Heart left ventricle (tissue), 16 donors: ENCODE measurements at places on chromosomes 3 and 15.

GRCh38 chr3:149466192-149466591 is 8.3 kb upstream of the TM4SF4 start:
- DNase-seq: peak; percentile 41

- DNase-seq: no peak
Observed at GRCh38 chr3:39166932-39167532, 13.6 kb upstream of the CSRNP1 start.

DNA sequence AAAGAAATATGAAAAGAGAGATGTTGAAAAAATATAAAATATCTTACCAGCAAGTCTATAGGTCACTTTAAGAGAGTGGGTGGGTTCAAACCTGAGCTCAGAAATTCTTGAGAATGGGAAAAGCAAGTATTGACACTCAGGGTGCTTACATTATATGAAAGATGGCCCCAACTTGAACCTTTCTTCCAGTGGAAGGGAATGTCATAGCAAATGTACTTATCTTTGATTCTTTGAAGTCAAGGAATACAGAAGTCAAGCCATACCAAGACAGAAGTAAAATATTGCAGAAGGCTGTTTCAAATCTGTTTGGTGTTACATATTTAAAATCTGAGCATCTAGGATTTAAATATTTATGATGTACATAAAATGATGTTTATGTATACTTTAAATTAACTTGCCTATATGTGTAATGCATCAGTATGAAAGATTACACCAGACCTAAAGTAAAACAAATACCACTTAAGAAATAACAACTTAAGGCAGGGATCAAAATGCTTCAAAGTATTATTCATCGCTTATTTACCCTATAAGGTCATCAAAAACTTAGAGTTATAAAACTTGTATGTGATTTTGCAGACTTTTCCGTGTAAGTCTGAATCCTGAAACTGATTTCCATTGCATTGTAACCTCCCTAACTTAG is 8.7 kb downstream of the MME start:
- DNase-seq: no peak

DNA sequence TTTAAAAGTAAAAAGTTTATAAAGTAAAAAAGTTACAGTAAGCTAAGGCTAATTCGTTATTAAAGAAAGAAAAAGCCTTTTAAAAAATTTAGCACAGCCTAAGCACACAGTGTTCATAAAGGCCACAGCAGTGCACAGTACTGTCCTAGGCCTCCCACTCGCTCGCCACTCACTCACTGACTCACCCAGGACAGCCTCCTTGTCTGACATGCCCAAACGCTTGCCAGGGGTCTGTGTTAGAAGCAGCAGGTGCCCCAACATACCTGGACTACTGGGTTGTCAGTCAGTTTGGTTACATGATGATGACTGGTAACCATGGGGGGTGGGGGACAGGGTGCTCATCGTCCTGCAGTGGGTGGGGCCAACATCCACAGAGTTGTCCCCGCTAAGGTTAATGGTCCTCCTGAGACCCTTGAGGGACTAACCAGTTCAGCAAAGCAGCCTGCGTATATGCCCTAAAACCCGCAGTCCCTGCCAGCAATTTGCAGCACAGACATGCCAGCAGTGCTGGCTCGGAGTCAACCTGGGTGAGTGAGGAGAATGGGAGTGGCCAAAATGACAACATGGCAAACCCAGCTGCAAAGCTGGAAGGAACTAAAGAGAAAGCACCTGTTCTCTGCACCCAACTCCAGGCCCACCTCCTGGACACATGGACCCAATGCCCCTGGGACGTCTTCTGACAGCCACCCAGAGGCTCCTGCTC is 49.2 kb downstream of the CYFIP1 start:
- DNase-seq: peak; percentile 74

DNA sequence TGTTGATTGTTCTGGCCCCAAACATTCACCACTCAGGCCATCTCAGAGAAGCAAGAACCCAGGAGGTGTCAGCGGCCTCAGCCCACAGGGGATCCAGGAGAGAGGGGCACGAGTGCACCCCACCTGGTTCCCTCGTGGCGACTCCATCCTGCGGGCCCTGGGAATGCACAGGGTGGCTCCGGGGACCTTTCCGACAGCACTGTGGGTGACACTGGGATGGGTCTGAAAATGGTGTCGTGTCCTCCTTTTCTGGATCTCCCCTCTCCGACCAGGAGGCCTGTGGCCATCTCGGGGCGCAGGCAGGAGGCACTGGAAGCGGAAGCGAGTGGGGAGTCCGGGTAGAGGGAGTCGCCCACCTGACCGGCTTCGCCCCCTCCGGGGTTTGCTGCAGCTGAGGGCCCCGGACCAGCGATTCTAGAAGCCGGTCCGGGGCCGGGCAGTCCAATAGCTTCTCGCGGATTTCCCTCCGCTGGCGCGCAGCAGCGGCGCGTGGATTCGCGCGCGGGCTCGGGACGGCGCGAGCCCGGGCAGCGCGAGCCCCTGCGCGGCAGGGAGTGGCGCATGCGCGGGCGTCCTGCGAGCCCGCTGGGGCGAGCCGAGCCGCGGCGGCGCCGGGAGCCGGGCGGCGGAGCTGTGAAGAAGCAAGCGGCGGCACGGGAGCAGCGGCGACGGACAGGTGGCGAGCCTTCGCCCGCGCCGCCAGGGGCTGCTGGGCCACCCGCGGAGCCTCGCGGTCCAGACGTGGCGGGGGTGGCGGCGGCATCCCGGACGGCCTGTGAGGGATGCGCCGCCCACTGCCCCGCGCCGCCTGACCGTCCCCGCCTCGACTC is at the start of gene DOCK3:
TSS of gene DOCK3 (plus strand) at position 579 of the 830 bp plus-strand sequence. CDS start 337 bp downstream, outside the sequence.
- peak; percentile 41 for DNase-seq

DNA sequence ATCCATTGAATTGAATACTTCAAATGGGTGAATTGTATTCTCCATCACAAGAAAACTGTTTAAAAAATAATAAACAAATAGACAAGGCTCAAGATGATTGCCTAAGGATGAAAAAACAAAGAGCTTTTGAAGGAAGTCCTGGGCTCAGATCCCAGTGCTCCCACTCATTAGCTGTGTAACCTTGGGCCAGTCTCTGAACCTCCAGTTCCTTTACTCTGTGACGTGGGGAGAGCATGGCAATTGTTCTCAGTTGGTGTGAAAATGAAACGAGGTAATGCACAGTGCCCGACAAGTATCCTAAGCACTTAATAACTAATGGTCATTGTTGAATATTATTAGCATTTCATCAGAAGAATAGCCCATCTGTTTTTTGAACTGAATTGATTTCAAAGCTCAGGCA is 40.7 kb downstream of the TNIK start:
- DNase-seq: peak; percentile 42

DNA sequence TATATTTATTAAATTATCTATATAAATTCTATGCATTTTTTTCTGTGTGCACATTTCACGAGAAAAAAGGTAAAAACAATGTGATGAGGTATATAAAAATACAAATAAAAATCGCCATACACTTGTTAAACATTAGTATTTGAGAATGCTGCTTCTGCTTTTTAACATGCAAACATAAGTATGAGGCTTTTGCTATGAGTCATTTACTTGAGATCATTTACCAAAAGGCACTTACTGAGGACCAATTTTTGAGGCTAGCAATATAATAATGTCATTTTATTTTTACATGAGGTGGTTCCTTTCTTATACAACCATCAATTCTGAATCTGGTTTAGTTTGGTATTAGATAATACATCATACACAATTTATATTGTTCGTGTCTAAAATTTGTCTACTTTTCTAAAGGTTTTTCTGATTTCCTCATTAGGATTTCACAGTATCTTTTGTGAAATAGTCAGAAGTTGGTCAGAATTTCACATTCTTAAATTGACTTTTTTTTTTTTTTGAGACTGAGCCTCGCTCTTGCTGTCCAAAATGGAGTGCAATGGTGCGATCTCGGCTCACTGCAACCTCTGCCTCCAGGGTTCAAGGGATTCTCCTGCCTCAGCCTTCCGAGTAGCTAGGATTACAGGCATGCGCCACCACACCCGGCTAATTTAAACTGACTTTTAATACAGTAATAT is 25.6 kb downstream of the DCUN1D1 start:
- no peak for DNase-seq
